HAP-1 (cell line): ENCODE measurements at places on chromosomes 5 and 9.

DNA sequence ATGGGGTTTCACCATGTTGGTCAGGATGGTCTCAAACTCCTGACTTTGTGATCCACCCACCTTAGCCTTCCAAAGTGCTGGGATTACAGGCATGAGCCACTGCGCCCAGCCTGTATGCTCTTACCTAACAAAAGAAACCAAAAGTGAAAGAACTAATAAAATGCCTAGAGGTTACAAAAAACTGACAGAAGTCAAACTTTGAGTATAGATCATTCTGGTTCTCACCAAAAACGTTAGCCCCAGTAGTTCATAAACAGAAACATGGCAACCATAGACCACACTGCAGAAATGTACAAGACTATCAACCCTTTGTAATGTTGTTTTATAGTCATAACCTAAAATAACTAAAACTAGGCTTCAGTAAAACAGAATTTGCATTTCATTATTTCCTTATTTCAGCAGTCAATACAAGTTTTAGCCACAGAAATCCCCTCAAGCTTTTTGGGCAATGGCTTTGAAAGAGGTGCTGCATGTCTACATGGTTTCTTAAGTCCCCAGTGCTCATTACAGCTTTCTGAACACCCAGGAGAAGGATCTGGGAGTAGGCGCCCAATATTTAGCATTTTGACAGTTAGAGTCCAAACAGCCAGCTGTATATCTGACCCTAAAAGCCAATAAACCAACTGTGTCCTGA is 72.5 kb downstream of the EPB41L4A start:
- DNase-seq: no peak

- peak; percentile 43 for DNase-seq
Measured at GRCh38 chr9:108543251-108543778, 312.5 kb downstream of the ACTL7B start.

DNA sequence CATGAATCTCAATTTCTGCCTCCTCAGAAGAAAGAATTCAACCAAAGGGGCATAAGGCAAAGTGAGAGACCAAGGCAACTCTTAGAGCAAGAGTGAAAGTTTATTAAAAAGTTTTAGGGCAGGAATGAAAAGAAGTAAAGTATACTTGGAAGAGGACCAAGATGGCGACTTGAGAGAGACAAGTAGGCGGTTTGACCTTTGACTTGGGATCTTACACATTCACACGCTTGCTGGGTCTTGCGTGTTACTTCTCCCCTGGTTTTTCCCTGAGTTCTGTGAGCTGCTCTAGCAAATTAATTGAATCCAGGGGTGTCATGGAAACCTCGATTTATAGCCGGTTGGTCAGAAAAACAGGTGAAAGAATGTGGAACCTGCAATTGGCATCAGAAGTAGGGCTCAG is 7.0 kb downstream of the ZNF346 start:
- no peak for DNase-seq

- DNase-seq: no peak
Measured at GRCh38 chr5:87524217-87524616, 111.5 kb upstream of the CCNH start.

DNA sequence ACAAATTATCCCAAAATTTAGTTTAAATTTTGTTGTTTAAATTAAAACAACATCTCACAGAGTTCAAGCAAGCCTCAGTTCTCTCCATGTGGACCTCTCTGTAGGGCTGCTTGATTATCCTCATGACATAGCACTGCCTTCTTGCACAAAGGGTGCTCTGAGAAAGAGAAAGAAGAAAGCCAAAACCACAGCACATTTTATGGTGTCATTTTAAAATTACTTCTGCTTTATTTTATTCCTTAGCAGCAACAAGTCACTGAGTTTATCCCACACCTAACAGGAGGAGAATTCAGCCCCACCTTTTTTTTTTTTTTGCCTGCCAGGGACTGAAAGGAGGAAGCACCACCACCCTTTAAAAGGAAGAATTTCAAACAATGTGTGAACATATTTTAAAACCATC is 12.8 kb upstream of the KCNV2 start:
- no peak for DNase-seq

- no peak for DNase-seq
Measured at GRCh38 chr5:154794525-154795234, 39.5 kb downstream of the LARP1 start.

DNA sequence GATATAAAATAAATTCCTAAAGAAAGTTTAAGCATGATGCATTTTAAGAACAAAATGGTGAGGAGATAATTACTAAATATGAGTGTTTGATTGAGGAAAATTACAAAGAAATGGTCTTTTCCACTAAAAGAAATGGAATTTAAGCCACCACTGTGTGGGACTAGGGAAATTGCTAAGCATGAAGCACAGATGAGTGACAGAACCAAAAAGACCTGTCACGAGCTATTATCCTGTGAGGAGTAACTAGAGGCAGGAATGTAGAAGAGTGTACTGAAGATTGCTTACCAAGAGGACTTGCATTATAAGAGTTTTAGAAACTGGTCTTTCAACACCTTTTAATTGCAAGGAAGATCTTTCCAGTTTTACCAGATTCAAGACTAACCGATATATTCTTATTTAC is 193.6 kb upstream of the PRR16 start:
- DNase-seq: no peak

DNA sequence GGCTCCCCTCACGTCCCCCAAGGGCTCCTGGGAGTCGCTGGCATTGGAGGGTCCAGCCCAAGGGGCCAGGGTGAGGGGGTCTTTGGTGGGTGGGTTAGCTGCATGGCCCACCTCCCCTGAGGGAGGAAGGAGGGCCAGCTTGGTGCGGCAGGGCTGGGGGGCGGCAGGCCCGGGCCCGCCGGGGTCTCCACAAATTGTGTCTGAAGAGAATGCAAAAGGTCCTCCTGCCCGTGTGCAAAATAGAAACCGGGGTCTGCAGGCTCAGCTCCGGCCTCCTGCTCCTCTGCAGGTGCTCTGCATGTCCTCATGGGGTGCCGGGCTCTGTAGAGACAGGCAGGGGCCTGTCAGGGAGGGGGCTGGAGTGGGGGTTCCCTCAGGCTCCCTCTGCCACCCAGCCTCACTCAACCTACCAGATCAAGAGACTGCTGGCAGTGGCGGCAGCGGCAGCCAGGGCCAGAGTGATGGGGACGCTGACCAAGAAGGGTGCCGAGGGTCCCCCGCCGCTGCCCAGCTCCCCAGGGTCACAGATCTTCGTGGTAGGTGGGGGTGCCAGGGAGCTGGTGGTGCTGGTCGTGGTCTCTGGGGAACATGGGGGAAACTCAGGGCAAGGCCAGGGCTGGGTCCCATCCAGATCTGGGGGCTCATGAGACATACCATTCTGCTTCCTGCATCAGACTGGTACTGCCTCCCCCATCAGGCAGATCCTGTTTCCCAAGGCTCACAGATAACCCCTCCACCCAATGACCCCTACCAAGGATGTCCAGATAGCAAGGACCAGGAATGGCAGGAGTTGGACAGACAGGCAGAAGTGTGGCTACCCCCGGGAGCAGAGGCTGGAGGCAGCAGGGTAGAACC is 29.2 kb upstream of the ENHO start:
- no peak for DNase-seq

GRCh38 chr5:36631154-36631553 is 24.7 kb downstream of the SLC1A3 start:
- DNase-seq: no peak

DNA sequence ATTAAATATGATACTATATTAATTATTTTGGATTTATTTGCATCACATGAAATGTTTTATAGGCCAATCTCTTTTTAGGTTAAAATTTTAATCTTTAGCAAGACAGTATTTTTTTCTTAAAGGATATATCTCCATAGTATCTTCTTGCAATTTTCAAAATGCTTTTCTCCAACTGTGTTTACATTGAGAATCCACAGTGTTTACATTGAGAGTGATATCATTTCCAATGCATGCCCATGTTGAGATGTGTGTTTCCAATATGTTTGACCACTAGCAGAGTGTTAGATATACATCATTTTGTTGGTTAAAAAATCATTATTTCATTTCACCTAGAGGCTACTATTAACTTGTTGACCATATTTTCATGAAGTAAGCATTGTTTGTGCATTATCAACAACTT is 17.3 kb downstream of the VCAN start:
- DNase-seq: no peak

DNA sequence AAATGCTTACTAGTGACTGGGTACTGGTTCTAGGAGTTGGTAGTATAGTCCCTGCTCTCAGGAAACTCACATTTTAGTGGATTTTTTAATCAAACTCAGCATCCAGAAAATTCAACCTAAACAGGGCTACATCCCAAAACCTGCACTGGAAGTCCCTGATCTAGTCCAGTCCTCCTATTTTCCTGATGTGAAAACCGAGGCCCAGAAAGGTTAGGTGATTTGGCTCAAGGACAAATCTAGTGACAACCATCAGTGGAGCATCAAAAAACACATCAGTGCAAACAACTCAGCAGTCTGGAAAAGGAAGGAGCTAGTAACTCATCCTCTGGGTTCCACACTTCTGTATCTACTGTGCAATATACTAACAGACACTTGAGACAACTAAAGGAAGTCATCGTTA is 38.2 kb downstream of the SERINC5 start:
- DNase-seq: no peak
